Vagina (tissue), 2 donors: ENCODE measurements at places on chromosomes 2 and 18. TPM values are rescaled to one million over a fixed set of nuclear protein-coding genes. Genes with fewer than 3 reads are reported as not detected.

DNA sequence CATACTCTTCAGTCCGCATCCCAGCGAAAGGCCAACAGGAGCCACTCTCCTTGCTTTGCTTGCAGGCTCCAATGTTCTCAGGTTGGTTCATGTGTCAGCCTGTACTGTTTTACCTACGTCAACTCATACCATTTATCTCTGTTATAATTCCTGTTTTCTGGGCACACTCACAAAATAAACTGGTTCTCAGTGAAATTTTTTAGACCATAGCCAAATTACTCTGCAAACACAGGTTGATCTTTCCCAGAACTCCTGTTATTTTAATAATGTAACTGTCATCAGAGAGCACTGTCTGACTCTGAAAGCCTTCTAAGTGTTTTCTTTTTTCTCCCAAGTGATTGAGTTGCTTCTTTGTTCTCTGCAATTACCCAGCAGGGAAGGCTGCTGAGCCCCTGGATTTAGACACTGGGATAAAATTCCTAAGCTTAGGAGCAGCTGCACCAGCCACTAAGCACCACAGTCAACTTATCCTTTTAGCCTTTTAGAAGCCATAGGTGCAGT lies 111.6 kb upstream of the PIEZO2 start:
- H3K4me3 ChIP-seq, result no peak overlapping the region
- no peaks in the 10 kb centered on the region for H3K27me3 ChIP-seq
- H3K36me3 ChIP-seq, result no peaks in the 10 kb centered on the region
- DNase-seq, result no peak

- H3K36me3 ChIP-seq, result no peaks in the 10 kb centered on the region
- H3K27ac ChIP-seq, result peak overlapping the region; percentile 92
- DNase-seq, result no peak
- no peaks in the 10 kb centered on the region for H3K27me3 ChIP-seq
- H3K4me1 ChIP-seq, result peaks cover 56% of the 10 kb centered on the region
- no peak overlapping the region for H3K4me3 ChIP-seq
These were observed 128.3 kb upstream of the SLC1A4 start for GRCh38 chr2:64860936-64861335.

GRCh38 chr18:74062037-74062436 lies 85.6 kb downstream of the FBXO15 start:
- H3K36me3 ChIP-seq, result no peaks in the 10 kb centered on the region
- H3K27ac ChIP-seq, result no peak overlapping the region

GRCh38 chr2:146173934-146174333 lies 1654.0 kb upstream of the ZEB2 start:
- H3K4me1 ChIP-seq, result no peaks in the 10 kb centered on the region
- H3K4me3 ChIP-seq, result no peak overlapping the region
- DNase-seq, result no peak
- H3K27ac ChIP-seq, result no peak overlapping the region

Gene FLACC1
- total RNA-seq, result 0.74 TPM

Gene CENPA
- total RNA-seq, result not detected

Gene POTEI
- not detected for total RNA-seq
